NAMALWA (cell line): ENCODE measurements at places on chromosomes 2 and 18.

DNA sequence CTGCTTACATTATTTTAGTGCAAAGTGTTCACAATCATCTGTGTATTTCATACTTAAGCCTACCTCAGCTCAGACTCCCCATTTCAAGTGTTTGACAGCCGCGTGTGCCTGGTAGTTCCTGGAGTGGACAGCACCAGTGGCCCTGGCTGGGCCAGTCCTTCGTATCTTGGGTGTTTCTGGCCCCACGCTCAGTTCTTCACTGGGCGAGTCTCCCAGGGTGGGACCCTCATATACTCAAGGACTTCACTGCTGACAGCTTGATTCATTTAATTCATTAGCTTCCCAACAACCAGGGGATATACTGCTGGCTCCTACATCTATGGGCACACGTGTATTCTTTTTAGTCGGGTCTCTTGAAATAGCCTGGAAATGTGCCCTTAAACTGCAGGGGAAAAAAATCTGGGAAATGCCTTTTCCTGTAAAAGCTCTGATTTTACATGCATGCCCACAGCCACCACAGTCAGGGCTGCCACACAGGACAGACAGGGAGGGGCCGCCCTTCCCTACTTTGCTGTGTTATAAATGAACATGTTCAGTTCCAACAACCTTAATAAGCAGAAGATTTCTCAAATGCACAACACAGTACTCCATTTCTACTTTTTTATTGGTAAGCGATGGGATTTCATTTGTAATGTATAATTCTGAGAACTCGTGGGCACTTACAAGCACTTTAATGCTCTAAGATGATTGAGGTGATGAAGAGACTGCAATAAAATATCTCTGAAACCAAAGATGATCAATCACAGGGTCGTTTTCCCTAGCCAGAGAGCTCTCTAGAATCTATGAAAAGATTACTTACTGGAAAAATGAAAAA is 205.5 kb upstream of the REV1 start:
- DNase-seq, result no peak

- DNase-seq, result peak; percentile 17
These were observed 30.9 kb downstream of the GAREM1 start for GRCh38 chr18:32439802-32440201.

- DNase-seq, result no peak
These were observed 13.6 kb downstream of the DHRS9 start for GRCh38 chr2:169082995-169083394.

DNA sequence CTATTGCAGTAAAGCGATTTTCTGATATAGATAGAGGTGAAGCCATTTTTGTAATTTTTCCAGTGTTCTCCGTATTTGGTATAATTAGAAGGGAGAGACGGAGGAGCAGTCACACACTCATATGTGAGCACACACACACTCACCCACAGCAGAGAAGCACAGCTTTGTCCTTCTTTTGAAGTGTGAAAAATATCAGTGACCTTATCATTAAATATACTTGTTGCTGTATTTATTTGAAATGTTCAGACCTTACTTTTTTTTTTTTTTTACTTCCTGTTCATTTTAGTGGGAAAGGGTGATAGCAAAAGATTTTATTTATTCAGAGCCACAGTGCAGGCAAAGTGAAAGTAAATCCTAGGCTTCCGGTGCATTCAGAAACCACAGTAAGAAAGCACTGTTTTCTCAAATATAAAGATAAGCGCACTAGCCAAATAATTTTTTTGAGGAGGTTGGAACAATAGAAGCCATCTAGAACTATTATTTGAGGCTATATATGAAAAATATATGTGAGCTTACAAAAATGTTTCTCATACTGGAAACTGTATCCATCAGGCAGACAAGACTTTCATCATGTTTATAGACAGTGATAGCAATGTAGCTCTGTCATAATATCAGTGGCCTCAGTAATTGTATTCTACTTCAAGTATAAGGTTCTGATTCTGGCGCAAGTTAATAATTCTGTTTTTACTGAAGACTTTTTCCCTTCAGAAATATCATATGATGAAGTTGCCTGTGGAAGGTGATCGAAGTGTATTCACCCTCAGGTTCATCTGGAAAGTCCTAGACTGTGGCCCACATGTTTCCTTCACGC is 37.2 kb downstream of the TSHZ1 start:
- no peak for DNase-seq

GRCh38 chr2:48043746-48044145 is 137.4 kb upstream of the FBXO11 start:
- DNase-seq, result no peak

DNA sequence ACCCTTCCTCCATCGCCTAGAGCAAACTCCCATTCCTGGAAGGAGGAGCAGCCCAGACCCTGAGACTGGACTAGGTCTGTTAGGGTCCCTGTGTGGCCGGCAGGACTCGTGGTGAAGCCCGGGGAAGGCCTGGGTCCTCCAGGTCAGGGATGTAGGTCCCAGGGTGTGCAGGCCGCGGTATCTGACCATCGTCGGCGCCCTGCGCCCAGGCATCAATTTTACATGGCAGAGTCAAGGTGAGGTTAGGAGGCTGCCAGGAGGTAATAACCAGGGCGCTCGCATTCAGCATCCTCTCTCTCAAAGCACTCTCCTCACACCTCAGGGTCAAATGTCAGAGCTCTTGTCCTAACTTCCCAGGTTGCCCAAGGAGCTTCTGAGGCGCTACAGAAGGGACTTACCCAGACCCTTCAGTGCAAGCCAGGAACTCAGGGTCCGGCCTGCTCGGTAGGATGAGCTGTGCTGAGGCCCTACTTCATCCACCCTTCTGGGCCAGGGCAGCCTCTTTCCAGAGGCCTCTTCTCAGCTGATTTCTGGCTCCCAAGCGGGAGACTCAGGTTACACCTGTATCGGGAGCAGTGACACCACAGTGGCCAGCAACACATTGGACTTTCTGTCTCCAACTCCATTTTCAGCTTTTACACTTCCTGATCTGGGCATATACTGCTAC is 628 bp downstream of the SH2D6 start:
- DNase-seq, result no peak

- no peak for DNase-seq
These were observed 11.2 kb upstream of the NEMP2 start for GRCh38 chr2:190545555-190546385.

DNA sequence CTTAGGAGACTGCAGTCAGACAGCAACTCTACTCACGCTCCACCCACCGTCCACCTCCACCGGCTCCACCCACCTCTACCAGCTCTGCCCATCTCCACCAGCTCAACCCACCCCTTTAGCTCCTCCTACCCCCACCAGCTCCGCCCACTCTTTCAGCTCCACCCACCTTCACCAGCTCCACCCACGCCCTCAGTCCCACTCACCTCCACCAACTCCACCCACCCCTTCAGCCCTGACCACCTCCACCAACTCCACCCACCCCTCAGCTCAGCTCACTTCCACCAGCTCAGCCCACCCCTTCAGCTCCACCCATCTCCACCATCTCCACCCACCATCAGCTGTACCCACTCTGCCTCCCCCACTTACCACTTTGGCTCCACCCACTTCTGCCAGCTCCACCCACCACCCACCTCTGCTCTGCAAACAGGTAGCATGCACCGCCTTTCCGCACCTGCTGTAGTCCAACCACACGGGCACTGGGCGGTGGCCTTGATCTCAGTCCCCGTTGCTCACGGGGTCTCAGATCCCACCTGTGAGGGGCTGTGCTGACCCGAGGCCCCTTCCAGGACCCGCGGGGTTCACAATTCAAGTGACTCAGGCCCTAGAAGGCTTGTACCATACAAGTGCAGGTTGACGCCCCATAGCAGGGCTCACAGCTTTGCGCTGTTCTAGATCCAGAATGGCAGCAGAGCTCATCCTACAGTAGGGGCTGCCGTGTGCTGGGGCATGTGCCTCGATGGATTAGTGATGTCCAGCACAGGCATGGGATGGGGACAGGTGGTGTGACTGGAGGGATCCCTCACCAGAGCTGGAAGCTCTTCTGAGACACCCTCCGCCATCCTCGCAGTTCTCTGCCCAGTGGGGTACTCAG is 77.2 kb upstream of the OTOS start:
- peak; percentile 71 for DNase-seq

DNA sequence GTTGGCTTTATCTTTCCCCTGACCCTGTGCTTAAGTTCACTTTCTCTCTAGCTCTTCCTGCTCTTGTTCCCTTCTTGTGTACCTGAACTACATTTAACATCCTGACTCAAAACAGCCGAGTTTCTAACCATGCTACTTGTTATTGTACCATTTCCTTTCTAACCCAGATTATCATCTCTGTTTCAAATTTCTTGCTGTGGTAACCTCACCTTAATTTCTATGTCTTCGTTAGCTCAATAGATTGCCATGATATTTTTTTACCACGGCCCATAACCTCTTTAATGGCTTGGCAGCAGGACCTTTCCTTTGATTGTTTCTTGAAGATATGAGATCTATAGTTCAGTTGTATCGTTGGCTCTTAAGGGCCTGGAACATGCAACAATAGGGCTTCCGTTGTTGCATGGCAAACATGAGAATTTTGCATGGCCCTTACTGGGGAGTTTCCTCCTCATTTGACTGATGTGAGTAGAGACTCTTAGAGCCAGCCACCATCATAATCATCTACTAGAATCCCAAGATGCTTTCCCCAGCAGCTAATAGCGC is 11.1 kb downstream of the CFAP36 start:
- no peak for DNase-seq

DNA sequence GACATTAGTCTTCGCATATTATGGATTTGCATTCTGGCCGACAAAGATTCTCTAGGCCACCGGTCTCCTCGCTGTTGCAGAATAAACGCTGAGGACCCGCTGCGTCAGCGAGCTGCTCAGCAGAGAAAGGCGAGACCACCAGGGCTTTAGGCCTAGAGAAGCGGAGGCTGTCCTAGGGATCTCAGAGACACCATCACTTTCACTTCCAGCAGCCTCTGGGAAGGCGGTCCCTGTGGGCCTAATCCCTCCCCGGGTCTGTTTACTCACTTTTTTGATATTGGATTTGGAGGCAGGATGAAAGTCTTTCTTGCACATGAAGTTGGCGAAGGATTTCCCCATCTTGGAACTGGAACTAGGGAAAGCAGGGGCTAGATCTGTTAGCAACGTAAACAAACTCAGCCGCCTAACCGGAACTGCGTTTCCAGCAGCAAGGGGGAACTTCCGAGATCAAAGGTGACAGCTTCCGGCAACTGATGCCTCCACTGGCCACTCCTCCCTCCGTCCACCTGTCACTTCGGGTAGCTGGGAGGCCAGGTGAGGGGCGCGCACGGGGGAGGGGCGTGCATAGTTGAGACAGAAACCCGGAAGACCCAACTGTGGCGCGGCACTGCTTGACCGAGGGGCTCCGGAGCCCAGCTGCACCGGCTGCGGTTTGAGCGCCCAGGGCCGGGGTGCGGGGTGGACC is at the start of gene SCRN3:
SCRN3 (plus strand) TSS at position 447 of the 685 bp plus-strand sequence. CDS start 2,554 bp downstream, outside the sequence.
- DNase-seq, result peak; percentile 80

- DNase-seq, result no peak
These were observed 36.4 kb downstream of the CACNB4 start for GRCh38 chr2:152062125-152063091.

DNA sequence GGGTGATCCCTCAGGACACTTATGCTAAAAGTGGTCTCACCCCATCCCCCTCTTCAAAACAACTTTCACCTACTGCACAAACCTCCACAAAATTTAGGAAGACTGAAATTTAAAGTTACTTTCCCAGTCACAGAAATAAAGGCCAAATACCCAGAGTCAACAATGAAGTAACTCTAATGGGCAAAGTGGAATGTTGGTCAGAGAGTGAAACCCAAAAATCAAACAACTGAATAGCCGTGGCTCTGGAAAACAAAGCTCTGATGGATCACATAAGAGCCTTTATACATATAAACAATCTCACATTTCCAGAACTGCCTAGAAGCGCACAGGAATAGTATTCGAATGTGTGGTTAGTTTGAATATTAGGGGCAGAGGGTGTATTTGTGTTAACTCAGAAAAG is 4.7 kb downstream of the ACVR1 start:
- no peak for DNase-seq

GRCh38 chr2:6939071-6939470 is 21.9 kb downstream of the RNF144A start:
- no peak for DNase-seq

DNA sequence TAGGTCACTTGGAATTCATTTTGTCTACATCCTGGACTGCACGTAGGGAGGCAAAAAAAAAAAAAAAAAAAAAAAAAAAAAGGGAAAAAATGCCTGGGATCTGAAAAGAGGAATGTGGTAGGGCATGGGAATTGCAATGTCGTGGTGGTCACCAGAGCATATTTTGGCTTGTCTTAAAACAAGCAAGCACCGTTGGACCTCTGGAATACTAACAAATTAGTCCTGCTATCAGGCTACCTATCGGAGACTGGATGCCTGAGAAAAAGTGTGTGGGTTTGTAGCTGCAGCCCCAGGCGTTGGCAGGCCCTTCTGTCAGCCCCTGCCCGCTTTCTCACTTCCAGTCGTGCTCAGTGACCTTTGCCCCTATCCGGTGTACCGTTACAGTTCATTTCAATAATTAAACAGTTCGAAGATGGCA is 588.5 kb upstream of the ZEB2 start:
- no peak for DNase-seq

GRCh38 chr2:223669453-223670225 is 67.5 kb upstream of the SCG2 start:
- no peak for DNase-seq

DNA sequence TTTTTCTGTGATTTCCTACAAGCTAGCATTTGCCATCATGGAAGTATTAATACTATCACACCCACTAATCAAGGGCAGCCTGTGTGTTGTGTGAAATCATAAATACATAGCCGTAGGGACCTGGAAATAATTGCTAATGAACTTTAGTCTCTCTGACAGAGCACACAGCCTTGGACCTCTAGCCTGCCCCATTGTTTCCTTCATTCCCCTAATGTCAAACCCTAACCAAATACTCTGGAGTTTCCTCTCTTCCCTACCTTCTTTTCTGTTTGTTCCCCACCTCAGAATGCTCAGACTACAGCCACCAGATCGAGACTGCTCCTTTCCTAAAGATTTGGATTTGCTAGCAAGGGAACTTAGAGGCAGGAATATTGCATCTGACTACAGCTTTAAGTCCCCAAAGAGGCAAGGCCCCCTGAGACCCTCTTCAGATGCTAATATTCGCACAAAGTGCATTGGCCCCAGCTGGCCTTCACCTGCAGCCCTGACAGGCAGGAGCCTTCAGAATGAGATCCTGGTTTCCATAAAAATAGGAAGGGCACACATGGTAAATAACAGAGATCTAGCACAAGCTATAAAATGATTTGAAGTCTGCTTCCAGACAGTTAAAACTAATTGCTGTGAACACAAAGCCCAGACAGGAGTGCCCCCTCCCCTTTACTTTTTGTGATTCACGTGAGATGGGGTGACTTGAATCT is 279.2 kb upstream of the DCC start:
- DNase-seq, result no peak
